ENCODE measurements at places on chromosomes 1 and 21.

- DNase-seq = no peak
These were observed 10.7 kb downstream of the ABCG1 start for GRCh38 chr21:42229676-42230075.

GRCh38 chr1:97898948-97899347, 21.9 kb downstream of the DPYD start:
- no peak for DNase-seq

- no peak for DNase-seq
These were observed 5.8 kb upstream of the SLC44A5 start for GRCh38 chr1:75616436-75617433.

GRCh38 chr21:34180407-34180806, 107.0 kb downstream of the MRPS6 start:
- no peak for DNase-seq

GRCh38 chr1:25831569-25832196, 11.9 kb downstream of the MTFR1L start:
- DNase-seq = no peak

DNA sequence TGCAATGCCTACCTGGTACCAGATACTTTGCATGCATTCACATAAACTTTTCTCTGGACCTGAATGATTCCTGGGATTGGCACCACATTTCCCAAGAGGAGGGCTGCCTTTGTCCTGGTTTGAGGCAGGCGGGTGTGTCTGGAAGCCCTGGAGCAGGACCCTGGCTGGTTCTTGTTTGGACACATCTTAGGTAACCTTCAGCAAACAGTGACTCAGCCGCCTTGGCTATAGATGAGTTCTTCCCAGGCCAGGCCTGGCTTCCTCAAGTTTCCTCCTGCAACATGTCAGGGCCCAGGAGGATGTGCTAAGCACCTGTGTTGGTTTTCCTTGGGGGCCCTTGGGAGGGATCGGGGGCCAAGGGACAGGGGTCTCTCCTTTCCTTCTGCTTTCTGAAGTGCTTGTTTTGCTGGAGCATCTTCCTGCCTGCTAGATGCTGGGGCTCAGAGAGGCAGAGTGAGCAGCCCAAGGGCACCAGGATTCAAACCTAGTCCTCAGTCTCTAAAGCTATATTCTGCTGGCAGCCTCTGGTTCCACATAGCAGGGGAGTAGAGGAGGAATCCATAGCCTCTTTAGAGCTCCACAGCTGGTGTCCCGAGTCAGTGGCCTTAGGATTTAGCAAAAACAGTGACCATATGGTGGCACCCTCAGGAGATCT, 38.2 kb downstream of the PAX7 start:
- DNase-seq = no peak

DNA sequence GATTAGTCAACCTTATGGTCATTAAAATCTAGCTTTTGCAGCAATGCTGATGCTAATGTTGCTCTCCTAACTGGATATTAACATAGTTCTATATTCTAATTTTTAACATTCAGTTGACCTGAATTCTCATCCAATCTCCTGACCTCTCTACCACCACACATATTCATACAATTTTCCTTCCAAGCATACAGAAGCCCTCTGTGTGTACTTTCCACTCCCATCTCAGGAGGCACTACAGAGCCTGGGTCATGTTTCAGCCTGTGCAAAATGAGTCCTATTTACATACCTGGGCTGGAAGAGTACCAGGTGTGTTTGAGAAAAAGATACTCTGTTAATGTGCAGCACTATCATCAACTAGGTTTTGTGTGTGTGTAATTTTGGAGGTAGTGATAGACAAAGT, 486.3 kb downstream of the NEGR1 start:
- DNase-seq = no peak

GRCh38 chr1:27306892-27307761, 14.8 kb upstream of the TMEM222 start:
- DNase-seq = no peak

DNA sequence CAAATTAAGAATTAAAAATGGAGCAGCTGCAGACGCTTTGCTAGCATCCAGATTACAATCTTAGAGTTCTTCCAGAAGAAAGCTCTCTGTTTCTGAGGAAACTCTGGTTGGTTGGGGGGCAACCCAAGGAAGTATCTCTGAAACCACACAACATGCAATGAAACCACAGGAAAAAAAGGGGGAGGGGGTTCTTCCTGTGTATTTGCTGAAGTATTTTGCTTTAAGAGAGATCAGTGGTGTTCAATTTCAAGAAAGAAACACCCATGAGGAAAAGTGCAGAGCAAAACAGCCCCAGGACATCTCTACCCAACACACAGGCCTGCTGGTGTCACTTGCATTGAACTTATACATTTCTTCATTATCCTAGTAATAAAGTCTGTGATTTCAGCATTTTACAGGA, 19.7 kb upstream of the TIAM1 start:
- no peak for DNase-seq

DNA sequence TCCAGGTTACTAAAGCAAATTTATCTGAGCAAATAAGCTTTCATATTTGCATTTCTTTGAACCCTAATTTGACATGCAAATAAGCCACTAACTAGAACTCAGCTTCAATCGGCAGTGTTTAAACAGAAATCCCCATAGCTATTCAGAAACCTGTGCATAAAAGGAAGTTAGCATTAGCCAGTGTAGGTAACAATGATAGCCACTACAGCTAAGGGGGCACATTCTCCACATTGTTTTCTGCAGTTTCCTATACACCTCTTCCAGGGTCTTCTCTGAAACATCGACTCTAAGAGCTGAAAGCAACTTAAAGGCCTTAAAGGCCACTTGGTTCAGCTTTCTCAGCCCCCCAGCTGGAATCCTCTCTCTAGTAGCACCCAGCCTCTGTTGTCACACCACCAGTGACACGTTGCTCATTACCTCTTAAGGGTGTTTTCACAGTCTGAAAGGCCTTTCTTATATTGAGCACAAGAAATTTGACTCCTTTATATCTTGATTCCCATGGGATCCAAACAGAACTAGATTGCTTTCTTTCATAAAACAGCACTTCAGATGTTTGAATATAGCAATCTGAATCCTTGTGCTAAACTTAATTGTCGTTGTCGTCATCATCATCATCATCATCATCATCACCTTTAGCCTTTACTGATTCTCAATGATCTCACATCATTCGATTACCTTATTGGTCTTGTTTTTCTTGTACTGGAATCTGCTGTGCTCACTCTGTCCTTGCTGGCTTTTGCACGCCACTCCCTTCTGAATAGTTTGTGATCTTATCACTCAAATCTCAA, 93.9 kb upstream of the DAB1 start:
- no peak for DNase-seq

GRCh38 chr1:54274881-54275280, 74.9 kb downstream of the MRPL37 start:
- DNase-seq = no peak

GRCh38 chr1:219568733-219569132, 44.2 kb downstream of the ZC3H11B start:
- DNase-seq = no peak

DNA sequence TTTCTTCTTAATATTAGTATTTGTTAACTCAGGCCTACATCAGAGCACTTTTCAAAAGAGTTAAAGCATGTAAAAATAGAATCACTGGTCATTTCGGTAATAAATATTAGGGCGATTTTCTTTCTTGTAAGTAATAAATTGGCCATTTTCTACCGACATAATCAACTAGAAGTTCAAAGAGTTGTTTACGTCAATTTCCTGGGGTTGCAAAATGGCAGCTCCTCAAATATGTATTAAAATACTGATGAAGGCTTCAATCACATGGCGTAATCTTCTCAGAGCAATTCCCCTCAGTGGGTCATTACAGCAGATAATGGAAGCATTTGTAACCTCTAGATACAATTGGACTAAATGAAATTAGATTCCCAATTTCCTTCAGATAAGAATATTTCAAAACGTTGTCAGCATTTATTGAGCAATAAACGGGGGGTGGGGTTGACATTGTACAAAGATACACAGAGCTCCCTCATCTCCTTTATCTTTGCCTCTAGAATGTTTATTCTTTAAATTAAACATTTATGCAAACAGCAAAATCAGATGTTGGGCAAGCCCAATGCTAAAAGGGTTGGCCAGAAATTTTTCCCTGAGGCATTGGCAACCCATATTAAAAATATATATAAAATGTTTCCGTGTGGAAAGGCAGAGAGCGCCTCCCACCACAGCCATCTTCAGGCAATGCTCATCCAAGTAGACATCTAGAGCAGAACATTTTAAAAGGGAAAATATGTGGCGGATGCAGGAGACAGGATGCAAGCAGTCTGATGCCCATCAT, 240.6 kb downstream of the NCAM2 start:
- DNase-seq = no peak

- no peak for DNase-seq
These were observed 36.0 kb downstream of the GPR3 start for GRCh38 chr1:27428316-27429028.

DNA sequence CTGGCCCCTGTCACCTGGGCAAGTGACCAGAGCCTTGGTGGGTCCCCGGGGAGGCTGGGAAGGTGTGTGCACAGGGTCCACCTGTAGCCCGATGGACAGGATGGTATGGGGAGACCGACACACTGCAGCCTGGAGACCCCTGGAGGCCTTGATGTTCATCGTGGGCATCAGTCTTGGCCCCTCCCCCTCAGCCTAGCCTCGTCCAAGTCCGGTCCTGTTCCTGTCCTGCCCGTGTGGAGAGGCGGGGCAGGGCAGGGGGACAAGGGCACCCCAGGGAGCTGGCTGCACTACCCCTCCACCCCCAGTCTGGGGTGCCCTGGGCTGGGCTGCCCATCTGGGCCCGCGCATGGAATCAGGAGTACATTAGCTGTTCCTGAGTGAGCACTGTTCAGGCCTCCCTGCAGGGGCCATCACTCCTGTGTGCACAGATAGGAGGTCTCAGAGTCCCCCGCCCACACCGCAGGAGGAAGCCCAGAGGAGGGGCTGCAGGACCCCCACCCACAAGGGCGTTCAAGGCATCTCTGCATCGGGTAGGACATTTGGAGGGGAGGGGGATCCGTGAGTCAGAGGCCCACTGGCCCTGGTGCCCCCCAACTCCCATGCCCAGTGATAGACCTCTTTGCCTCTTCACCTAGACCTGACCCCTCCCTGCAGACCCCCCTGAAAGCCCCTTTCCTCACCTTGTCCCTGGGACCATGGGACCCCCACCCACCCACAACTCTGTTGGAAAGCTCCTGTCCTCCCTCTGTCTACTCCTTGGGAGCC, 63.2 kb downstream of the WNT9A start:
- no peak for DNase-seq

- no peak for DNase-seq
These were observed 367.1 kb downstream of the PBX1 start for GRCh38 chr1:164926107-164926506.
